MV-4-11 (cell line): ENCODE measurements at places on chromosomes 3 and 15.

GRCh38 chr3:27544372-27544865 lies 60.2 kb upstream of the SLC4A7 start:
- DNase-seq, result peak; percentile 71

DNA sequence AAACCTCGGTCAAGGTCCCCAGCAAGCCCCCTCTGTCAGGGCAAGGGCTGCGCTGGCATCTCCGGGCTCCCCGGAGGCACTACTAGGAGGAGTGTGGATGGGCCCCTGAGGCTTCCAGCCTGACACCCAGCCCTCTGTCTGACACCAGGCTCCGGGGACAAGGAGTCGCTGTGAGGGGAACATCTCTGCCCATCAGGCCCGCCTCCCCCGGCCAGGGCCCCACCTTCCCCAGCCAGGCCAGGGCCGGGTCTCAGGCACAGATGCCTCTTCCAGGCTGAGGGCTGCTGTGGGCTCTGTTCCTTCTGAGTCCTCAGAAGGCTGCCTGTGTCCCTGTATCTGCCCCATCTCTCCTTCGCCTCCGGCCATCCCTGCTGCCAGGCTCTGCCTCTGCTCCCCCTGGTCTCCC lies 15.8 kb downstream of the CSPG4 start:
- no peak for DNase-seq

- DNase-seq, result no peak
Measured at GRCh38 chr3:15427981-15428380, 583 bp downstream of the EAF1 start.

GRCh38 chr3:169310184-169310939 lies 353.1 kb downstream of the MECOM start:
- DNase-seq, result no peak

GRCh38 chr15:98568382-98569017 lies 79.8 kb upstream of the IGF1R start:
- no peak for DNase-seq

DNA sequence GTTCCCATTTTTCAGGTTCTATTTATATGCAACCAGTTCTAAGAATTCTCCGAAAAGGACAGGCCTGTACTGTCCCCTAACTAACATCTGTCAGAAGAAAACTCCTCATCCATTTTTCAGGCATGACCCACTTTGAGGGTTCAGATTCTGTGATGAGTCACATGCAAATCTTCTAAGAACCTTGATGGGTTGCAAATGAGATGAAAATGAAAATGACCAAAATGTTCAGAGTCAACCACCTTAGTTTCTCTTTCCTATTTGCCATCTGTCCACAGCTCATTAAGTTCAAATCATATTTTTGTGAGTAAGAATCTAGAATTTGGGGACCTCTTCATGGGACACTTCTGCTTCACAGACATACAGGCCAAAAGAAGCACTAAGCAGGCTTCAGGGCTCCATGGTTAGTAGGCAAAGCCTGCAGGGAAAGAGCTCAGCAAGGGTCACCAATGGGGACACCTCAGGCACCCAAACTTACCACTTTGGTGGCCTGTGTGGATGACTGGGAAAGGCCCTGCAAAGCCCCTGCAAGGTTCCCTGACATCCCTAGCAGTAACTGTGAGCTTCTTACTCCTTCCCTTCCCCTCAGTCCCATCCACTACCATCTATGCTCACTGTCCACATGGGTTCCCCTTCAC lies 122.0 kb downstream of the WDR76 start:
- DNase-seq, result no peak

DNA sequence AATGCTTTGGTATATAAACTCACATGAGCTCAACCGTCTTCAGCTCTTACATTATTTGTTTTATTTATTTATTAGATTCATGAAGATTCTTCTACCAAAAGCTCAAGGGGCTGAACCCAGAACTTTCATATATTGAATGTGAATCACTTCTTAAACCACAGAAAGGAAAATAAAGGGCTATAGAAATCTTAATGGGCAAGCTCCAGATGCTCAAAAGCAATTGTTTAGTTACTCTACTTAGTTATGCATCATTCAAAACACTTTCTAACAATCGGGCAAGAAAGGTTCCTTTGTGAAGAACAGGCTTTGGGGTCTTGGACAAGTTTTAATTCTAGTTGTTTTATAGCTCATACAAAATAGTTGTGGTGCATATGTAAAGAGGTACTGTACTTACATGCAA lies 380.2 kb downstream of the TIGIT start:
- no peak for DNase-seq

GRCh38 chr15:63509056-63509954 lies 4.9 kb downstream of the USP3 start:
- DNase-seq, result no peak

GRCh38 chr3:168123201-168124176 lies 27.8 kb upstream of the GOLIM4 start:
- DNase-seq, result no peak

DNA sequence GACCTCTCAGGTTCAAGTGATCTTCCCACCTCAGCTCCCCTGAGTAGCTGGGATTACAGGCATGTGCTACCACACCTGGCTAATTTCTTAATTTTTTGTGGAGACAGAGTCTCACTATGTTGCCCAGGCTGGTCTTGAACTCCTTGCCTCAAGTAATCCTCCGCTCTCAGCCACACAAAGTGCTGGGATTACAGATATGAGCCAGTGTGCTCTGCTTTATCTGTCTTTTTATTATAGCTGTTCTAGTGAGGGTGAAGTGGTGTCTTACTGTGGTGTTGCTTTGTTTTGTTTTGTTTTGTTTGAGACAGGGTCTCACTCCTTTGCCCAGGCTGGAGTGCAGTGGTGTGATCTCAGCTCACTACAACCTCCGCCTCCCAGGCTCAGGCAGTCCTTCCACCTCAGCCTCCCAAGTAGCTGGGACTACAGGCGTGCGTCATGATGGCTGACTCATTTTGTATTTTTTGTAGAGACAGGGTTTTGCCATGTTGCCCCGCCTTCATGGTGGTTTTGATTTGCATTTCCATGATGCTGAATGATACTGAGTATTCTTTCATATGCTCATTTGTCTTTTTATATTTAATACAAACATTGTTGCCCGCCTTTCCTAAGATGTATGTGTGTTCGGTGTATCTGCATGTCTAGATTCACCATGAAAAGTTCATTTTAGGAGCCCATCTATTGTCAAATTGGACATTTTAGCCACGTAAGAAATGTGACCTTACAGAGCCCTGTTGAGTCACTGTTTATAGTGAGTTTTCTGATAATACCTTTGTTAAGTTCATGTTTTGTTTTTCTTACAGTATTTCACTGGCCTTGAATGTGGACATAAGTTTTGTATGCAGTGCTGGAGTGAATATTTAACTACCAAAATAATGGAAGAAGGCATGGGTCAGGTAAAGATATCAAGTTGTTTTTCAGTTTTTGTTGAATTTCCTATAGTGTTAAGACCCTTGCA lies 80.6 kb downstream of the ARIH1 start:
- no peak for DNase-seq

DNA sequence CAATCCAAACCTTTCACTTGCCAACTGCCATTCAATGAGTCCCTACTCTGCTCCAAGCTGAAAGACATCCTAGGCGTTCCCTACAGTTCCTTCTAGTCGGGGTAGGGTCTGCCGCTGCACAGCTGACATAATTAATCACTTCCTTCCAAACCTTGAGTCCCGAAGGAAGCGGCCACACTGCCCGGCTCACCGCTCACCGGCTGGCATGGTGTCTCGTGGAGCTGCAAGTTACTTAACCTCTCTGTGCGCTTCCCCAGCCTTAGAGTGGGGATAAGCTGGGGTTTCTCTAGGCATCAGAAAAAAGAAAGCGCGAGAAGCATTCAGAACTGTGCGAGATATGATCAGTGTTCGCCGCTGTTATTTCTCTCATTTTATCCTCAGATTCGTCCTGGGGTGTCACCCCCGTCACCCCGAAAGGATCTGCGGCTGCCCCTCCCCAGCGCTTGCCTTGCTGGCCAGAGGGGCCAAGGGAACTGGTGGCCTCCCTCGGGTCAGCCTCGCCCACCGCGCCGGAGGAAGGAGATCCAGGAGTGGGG lies 748 bp downstream of the MRPS25 start:
- DNase-seq, result peak; percentile 37

DNA sequence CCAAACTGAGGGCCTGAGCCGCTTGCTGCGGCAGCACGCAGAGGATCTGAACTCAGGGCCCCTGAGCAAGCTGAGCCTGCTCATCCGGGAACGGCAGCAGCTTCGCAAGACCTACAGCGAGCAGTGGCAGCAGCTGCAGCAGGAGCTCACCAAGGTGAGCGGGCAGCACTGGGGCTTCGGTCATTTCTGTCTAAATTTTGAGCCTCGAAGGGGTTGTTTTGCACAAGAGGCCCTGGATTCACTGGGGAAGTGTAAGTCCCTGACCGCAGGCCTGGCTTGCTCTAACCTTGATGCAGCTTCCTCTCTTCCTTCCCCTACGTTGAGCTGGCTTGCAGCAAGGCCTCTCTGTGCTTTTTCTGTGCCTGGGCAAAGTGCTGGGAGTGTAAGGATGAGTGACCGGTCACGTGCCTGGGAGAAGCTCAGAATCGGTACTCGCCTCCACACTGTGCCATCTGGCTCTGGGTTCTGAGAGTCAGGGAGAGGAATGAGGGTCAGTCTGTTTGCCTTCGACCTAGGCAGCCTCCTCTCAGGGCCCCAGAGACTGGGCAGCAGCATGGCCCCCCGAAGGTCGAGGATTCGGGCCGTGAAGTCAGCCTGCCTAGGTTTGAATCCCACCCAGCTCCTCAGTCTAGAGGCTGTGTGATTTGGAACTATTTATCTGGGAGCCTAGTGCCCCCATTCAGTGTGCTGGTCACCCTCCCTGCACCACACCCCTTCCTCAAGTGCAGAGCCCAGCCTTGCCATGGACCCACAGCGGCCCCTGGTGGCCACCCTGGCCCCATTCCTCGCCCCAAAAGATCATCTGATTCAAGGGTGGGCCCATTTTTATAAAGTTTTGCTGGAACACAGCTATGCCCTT lies 1.4 kb downstream of the FES start:
- peak; percentile 93 for DNase-seq

- DNase-seq, result no peak
Measured at GRCh38 chr3:29331456-29332194, 50.8 kb downstream of the RBMS3 start.

- no peak for DNase-seq
Measured at GRCh38 chr15:95016511-95017229, 785.3 kb downstream of the MCTP2 start.

GRCh38 chr3:118181274-118181673 lies 853.4 kb downstream of the IGSF11 start:
- no peak for DNase-seq

- no peak for DNase-seq
Measured at GRCh38 chr3:17231537-17232261, 346.9 kb downstream of the PLCL2 start.

GRCh38 chr3:131775650-131776049 lies 259.2 kb downstream of the CPNE4 start:
- no peak for DNase-seq

DNA sequence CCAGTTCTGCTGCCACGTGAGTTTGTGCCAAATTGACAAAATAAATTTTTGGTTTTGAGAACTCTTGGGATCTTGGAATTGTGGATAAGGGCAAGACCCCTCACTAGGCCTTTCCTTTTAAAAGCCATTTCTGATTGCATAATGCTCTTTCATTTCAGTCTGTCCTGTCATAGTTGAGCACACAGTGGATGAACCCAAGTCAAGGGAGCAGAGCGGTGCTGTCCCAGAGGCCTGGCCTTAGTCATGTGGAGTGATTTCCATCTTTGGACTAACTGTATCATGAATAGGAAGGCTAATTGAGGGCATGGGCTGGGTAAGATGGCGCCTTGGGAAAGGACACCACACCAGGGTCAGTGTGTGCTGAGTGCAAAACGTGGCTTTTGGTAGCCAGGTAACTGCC lies 304.0 kb downstream of the UACA start:
- no peak for DNase-seq

DNA sequence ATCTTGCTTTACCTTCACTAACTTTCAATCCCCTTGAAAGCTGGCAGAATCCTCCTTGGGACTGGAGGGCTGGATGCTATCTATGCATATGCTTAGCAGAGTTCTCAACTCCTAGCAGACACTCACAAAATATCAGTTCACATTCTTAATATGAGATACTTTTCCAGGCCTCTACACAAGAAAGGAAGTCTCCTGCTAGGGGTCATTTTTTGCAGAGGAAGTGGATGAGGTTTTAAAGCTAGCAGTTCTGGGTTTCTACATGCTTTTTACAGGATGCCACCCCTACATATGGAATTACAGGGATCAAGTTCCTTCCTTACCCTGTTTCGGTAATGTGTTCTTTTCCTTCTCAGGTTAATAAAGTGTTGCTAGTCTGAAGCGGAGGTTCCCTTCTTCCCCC lies 206.3 kb upstream of the TP63 start:
- DNase-seq, result no peak

DNA sequence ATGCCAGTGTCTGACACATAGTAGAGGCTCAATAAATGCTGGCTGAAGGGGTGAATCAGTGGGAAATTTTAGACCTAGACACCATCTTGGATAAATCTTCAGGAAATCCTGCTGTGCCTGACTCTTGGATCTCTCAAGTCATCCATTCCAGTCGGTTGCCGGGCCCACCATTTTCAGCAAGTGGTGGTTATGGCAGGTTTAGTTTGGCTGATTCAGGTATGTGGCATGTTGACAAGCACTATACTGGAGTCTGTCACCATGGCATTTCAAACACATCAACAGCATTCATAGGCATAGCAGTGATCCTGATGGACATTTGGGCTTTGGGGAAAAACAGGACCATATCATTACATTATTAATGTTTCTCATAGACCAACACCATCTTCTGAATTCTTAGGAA lies 25.7 kb upstream of the APH1B start:
- no peak for DNase-seq

- no peak for DNase-seq
Measured at GRCh38 chr3:13192471-13193213, 119.4 kb upstream of the IQSEC1 start.

DNA sequence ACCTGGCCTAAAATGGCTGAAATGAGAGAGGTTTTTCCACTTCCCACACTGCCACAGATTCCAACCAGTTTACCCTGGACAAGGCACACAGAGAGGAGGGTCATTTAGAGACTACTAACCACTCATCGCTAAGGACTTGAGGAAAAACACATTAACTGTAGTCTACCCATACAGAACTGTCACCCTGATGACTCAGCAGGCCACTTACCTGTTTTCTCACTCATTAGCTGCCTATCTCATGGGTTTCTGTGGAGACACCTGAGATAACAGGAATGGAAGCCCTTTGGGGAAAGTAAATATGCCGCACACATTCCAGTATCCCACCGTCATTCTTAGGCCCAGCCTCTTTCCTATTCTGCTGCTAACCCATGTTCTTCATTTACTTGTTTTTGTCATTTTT lies 50.0 kb downstream of the ABCC5 start:
- no peak for DNase-seq

- DNase-seq, result no peak
Measured at GRCh38 chr15:41656188-41656587, 4.0 kb upstream of the MGA start.
